ENCODE measurements at places on chromosomes 3 and 15.

DNA sequence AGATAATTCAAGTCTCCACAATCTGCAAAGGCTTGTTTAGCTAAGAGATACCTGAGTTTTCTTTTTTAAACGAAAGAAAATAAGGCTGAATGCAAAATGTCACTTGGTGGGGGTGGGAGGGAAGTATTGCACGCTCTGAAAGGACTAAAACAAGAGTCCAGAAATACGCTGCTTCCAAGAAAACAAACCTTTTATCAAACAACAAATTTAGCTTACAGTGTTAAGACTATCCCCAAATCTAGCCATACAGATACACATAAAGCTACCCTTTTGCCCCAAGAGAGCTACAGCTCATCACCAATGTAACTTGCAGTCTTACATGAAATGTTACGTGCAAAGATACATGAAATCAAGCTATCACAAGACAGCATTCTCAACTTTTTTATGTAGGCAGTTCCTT lies 522.5 kb downstream of the FOXP1 start:
- no peak for DNase-seq

DNA sequence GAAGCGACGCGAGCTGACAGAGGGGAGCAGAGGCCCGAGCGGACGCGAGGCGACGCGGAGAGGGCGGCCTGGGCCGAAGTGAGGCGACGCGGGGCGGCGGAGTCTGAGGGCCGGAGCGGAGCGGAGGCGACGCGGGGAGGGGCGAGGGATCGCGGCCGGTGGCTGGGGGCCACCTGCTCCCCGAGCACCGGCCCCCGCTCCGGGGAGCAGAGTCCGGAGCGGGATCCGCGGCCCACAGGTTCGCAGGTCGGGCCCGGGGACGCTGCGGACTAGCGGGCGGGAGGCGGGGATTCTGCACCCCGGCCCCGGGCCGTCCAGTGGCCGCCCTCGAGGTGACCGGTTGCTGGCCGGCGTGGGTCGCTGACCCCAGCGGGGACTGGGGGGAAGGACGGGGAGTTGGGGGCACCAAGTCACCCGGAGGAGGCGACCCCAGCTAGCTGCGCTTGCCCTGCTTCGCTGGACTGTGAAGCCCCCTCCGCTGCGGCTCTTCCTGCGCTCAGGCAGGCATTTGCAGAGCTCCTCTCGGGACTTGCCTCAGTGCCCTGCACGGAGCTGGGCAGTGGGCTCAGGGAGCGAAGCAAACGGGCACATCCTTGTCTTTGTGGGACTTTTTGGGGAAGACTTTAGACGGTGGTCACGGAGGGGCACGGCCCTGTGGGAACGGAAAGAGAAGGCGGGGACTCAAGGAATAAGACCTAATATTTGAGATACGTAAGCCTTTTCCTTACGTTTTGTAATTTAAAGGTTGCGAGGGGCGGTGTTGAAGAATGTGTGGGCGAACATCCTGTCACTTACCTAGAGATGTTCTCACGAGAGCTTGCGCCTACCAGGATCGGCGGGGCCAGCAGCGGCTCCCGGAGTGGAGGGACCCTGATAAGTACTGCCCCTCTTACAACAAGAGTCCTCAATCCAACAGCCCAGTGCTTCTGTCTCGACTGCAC lies 566 bp downstream of the HMCES start:
- no peak for DNase-seq

GRCh38 chr3:40024526-40024925 lies 215.1 kb downstream of the MYRIP start:
- DNase-seq: no peak

DNA sequence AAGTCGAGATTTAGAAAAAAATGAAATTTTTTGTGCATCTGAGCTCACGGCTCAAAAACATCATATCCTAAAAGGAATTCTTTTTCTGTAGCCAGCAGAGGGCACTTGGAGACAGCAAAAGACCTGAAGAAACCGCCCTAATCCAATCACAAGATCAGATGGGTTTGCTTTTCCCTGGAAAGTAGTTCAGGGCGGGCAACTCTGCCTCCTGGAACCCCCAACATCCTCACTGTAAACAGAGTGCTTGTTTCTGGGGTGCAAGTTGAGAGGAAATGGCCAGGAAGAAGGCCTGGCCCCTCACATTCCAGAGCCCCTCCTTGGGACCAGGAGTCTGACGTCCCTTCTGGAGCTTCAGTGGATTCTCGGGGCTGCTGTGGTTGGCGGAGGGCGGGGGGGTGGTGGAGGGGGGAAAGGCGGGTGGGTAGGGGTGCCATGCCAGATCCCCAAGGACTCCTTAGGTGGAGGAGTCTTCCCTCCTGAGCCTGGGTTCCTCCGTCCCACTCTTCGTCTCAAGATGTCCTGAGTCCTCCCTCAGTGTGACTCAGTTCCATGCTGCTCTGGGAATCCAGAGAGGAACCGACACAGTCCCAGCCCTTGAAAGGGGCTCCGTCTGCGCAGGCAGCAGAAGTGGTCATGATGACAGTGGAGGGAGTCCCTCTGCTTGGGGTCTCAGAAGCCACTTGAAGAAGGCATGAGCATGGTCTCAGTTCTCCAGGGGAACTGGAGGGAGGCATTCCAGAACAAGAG lies 35.9 kb downstream of the CCK start:
- DNase-seq: no peak

DNA sequence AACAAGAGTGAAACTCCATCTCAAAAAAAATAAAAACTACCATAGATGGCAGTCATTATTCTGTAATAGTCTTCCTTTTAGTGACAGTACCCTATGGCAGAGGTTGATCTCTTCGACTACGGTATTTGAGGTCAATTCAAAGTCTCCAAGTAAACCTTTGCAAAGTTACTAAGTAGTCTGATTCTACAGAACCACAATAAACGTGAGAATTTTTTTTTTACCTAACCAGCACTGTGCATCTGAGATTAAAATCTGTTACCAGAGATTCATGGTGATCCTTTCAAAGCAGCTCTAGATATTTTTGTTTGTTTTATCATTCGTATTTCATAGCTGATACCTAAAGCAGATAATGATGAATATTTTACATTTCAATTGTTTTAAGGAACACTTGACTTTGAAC lies 86.6 kb upstream of the CHD2 start:
- DNase-seq: no peak

- DNase-seq: no peak
These were observed 21.4 kb upstream of the MYZAP start for GRCh38 chr15:57570340-57570739.

DNA sequence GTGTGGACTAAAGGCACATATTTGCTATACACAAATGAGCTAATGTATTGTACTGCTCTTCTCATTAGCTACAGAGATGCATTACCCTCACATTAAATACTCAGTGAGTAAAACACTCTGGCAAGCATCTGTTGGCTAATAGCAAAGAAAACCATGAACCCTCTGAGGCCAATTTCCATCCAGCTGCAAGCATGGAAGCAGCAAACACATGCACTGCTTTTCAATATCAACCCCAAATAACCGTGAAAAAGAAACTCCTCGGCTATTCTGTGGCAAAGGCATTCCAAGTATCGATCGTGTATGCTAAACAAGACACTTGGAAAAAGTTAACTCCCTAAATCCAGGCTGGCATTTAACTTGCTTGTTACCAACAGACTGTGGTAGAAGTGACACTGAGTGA lies 67.0 kb downstream of the PEAK1 start:
- DNase-seq: no peak

- no peak for DNase-seq
These were observed 24.5 kb downstream of the LEO1 start for GRCh38 chr15:51947124-51947523.

GRCh38 chr3:196662033-196662432 lies 22.5 kb downstream of the NRROS start:
- no peak for DNase-seq

GRCh38 chr3:123411340-123412040 lies 37.4 kb downstream of the ADCY5 start:
- DNase-seq: no peak

DNA sequence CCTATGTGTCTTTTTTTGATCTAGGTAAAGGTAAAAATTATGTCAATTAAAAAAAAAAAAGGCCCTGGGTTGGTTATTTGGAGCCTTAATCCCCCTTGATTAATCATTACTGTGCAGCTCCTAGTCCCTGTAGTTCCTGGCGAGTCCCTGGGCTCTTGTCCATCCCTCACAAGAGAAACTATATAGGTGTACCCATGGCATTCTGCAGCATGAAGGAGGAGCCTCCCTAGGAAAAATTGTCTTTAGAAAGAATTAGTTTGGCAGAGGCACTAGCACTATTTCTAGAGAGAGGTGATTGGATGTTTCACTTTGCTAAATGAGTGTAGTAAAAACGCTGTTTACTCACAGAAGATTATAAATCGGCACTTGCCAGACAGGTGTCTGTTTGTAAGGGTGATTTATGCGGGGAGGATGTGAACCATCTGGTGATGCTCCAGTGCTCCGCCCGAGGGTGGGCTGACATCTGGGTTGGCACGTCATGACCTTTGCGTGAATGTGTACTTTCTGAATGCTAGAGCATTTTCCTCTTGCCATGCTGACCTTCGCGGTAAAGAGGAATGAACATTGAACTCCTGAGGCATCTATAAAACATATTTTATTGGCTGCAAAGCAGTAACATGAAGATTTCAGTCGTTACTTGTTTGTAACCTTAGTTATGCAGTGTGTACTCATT lies 12.6 kb downstream of the PLCL2 start:
- DNase-seq: no peak

DNA sequence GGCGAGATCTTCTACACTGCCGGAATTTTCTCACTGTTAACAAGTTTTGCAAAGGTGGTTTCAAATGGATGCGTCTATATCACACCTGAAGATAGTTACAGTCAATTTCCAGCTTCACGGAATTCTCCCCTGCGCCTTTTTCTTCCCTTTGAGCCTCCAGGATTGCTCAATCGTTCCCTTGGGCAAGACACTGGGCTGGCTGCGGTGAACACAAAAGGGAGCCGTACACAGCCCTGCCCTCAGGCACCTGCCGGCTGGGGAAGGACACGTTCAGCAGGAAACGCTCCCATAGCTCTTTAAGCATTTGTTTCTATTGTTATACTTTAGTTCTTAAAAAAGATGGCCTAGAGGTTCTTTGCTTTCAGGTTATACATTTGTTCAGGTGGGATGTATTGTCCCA lies 85.7 kb downstream of the C3orf70 start:
- DNase-seq: no peak
